ENCODE measurements at places on chromosomes 12 and 14. TPM values are rescaled to one million over a fixed set of nuclear protein-coding genes. Genes with fewer than 3 reads are reported as not detected.

Gene KRT4
- total RNA-seq, result not detected

Gene CHFR
- total RNA-seq, result 27.4 TPM

Gene CSRP2
- 63.9 TPM for total RNA-seq

Gene KLRG1
- 1.7 TPM for total RNA-seq

Gene TMEM179
- total RNA-seq, result not detected

All from bronchus fibroblast of lung (primary cell).